ENCODE measurements at places on chromosomes 5 and 9.

- no peak for DNase-seq
Measured at GRCh38 chr9:73613092-73613701, 461.5 kb downstream of the ANXA1 start.

GRCh38 chr5:65102371-65102975 is 333.7 kb downstream of the CWC27 start:
- DNase-seq: no peak

DNA sequence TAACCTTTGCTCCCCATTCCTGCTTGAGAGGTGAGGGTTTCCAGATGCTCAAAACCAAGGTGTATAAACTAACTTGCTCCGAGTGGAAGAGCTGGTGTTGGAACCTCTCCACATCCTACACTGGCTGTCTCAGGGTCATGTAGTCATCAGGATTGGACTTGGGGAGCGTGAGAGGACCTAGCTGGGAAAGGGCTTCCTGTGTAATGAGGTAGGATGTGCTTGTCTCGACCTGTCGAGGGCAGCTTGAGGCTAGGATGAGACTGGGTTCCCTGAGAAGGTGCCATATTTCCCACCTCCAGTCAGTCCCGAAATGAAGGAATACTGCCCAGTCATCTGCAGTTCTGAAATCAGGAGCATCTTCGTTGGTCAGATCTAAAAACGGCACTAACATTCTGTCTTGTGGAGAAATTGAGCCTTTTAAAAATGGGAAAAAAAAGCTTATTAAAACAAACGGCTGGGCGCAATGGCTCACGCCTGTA is 1.3 kb downstream of the CCNI2 start:
- DNase-seq: no peak

DNA sequence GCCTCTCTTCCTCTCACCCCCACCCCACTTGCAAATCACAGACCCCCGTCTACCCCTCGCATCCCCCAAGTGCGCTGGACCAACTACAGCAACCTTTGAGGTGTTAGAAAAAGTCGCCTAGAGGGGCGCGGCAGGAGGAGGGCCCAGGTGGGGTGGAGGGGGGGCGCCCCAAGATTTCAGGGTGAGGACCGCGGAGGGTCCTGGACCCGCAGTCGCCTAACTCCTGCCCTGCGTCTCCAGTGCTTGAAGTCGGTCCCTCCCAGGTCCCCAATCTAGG is 379 bp upstream of the EGFLAM start:
- no peak for DNase-seq

DNA sequence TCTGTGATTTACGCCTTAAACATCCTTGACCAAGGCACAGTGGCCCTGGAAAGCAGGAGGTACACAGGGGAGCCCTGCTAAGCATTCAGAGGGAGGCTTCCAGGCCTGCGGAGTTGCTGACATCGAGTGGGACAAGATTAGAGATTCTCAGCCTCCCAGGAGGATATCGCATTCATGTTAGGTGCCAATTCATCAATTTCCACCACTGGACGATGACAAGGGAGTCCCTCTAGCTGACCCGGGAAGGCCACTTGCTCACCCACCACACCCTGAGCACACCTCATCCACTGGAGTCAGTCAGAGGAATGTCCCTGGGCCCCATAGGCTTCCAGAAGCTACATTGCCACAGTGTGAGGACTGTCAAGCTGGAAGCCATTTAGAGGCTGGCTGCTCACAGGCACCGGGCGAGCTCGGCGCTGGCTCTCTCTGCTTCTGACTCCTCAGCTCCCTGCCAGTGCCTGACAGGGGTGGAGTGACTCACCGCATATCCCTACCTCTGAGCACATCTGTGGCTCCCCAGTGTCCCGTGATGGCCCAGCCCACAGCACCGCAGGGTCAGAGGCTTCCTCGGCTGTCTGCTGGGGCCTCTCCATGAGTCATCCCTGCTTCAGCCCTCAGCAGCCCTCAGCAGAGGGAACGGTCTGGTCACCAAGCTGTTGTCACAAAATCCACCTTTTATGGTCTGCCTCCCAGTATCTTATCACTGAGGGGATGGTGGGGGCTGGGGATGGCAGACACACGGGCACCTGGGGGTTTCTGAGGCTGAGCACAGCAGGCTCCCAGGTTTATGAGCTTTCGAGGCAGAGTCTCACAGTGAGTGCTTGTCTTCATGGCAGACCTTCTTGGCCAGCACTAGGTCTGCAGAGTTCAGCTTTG is 117.5 kb downstream of the ZNF608 start:
- DNase-seq: no peak

DNA sequence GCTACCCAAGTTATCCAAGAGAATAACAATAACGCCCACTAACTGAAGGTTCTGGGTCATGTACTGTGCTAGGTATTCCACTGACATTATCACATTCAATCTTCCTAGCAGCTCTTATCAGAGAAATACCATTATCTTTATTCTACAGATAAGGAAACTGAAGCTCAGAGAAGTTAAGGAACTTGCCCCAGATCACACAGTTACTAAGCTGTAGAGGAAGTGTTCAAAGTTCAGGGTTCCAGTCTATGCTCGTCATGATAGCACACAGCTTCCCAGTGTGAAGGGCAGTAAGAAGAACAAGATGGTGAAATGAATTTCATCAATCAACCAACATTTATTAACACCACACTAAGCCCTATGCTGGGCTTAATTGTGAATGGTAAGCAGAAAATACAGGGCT is 29.6 kb downstream of the ELOVL7 start:
- DNase-seq: no peak

DNA sequence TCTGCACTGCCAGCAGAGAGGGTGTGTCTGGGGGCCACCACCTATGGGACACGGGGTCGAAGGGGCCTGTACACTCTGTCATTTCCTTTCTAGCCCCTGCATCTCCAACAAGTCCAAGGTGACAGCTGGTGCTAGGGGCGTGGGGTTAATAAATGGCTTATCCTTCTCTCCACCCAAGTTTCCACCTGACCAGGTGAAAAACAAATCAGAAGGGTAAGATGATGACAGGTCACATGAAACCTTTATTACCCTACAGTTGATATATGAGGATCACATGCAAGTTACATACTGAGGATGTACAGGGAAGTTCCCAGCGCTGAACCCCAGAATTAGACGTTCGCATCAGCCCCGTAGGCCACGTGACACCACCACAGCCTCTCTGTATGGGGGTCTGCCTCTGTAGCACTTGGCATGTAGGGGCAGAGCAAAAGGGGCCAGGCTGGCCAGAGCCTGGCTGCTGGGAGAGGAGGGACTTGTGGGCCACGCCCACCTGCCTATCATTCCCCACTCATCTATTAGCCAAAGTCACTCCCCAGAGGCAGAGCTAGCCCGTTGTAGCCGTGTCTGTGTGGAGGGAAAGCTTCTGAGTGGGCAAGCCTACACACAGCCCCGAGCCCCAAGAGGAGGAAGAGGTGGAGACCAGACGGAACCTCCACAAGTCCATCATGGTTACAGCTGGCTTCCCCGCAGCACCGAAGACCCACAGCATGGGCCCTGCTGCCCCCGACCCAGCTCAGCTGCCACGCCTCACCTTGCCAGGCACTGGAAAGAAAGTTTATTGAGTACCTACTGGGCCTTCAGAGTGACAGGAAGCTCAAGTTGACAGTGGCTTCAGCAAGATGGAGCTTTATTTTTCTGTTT is 2.2 kb downstream of the TMEM141 start:
- DNase-seq: no peak

GRCh38 chr5:177099422-177100093 is 12.8 kb downstream of the FGFR4 start:
- DNase-seq: no peak

- DNase-seq: no peak
Measured at GRCh38 chr9:98639133-98639532, 69.6 kb downstream of the GABBR2 start.

GRCh38 chr9:125911861-125912644 is 164.9 kb downstream of the PBX3 start:
- no peak for DNase-seq

DNA sequence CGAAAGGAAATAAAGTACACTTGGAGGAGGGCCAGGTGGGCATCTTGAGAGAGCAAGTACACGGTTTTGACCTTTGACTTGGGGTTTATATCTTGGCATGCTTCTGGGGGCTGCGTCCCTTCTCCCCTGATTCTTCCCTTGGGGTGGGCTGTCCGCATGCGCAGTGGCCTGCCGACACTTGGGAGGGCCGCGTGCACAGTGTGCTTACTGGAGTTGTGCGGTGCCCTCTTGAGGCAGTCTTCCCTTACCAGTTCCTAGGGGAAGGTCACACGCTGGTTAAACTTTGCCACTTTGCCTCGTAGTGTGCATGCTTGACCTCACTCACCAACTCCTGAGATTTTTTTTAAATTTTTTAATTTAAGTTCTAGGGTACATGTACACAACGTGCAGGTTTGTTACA is 4.3 kb upstream of the CLPTM1L start:
- DNase-seq: no peak

DNA sequence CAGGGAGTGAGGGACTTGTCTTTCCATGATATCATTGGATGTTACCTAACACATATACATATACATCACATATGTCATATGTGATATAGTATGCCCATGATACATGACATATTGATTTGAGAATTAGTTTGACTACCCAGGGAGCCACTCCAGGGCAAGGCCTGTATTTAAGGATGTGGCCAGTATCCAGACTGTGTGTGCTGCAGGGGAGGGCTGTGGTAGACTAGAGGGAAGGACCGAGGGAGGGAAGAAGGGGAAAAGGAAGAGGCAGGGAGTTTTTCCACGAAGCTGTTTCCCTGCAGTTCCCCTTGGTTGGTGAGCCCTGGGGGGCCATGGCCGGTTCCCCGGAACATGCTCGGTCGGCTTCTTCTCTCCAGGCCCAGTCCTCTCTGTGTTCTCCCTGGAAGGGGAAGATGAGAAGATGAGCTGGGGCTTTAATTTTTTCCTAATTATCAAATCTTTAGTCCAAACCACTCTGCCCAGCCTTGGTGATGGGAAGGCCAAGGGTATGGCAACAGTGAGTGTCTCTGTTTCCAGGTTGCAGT is 48.7 kb downstream of the NSUN2 start:
- no peak for DNase-seq

DNA sequence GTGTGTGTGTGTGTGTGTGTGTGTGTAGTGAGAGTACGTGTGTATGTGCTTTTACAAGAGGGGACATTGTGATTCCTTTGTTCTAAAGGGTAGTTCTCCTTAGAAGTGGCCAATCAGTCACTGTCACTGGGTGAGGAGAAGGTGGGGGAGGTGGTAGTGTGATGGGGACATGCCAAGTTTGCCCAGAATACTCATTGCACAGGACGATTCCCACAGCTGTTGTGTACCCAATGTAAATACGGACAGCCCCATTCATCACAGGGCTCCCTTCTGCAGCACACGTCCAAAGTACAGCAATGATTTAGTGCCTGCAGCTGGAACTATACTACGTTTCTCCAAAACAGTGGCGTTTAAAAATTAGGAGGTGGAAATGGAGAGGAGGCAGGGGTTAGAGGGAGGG is 287.8 kb downstream of the TLR4 start:
- DNase-seq: peak; percentile 88

GRCh38 chr5:156758011-156758791 is 91.9 kb upstream of the PPP1R2B start:
- no peak for DNase-seq

DNA sequence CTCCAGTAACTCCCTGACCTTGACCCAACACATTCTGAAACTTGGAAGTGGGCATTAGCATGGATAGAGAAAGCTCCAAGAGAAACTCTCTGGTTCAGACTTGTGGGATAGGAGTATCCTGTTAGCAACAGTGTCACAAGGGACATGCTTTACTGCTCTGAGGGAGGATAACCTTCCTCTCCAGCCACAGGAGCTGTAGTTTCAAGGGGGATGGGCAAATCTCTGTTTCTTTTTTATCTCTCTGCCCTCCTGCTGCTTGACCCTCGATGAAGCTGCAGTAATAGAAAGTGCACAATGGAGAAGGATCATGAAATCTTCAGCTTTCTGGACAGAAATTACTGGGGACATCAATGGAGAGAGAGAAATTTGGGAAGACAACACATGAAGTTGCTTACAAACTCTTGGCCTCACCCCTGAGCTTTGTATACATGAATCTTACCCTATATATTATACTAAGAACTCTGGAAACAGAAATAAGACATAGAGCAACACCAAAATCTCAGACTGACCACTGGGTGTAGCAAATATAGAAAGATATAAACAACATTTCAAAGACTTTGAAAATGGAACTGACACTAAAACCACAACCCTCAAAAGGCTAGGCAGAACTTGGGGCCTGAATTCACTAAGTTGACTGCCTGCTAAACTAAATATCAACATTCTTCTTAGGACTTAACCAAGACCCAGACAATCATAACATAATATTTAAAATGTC is 471.0 kb upstream of the MEF2C start:
- DNase-seq: no peak

DNA sequence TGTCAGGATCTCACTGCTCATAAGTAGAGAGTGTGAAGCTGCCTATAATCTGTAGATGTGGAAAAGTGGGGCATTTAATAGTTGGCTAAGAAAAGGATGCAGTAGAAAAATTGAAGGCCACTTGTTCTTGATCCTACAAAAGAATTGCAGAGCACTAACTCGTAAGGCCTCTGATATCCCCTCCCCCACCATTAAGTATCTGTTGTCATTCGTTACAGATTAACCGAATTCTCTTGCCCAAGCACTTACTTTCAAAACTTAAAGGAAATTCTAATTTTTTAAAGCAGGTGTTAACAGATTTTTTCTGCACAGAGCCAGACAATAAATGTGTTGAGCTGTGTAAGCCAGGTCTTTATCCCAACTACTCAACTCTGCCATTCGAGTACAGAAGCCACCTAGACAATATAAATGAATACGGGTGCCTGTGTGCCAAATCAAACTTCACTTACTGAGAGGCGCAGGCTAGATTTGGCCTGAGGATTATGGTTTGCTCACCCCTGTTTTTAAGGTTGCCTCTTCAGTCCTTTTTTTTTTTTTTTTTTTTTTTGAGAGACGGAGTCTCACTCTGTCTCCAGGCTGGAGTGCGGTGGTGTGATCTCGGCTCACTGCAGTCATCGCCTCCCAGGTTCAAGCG is 234.8 kb downstream of the RFK start:
- DNase-seq: no peak

- no peak for DNase-seq
Measured at GRCh38 chr5:177595991-177596774, 3.7 kb upstream of the B4GALT7 start.

DNA sequence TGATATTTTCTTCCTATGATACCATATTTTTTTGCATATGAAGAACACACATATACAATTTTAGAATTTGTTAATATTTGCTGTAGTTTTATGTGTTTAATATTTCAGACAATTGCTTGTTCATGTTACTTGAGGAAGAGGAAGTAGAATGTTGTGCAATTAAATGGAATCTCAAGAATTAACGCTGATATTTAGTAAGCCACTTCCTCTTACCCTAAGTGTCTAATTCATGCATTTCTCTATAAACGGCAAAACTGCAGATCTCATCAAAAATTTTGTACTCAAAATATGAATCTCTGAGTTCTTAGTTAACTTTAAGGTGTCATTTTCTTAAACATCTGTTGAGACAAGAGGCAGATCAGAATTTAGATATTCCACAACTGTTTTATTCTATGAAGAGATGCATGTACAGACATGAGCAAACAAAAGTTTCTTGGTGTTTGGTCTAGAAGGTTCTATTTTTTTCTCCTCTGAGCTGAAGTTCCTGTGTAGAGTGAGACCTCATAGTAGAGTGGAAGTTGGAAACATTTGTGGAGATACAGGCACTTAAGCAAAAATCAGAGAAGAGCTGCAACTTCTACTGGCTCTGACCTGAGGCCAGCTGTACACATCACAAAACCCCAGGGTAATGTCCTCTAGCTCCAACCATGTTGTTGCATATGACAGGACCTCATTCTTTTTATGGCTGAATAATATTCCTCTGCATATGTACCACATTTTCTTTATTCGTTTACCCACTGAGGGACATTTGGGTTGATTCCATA is 16.6 kb upstream of the TGFBI start:
- DNase-seq: no peak
